ENCODE measurements at places on chromosomes 7 and 10. TPM values are rescaled to one million over a fixed set of nuclear protein-coding genes. Genes with fewer than 3 reads are reported as not detected.

PTN gene
- total RNA-seq = 2.9 TPM

GALNT11 gene
- total RNA-seq = 30.8 TPM

CPVL gene
- 20.9 TPM for total RNA-seq

CLDN4 gene
- 4.4 TPM for total RNA-seq

ACADSB gene
- 26.4 TPM for total RNA-seq

KLF14 gene
- 0.30 TPM for total RNA-seq

SERPINE1 gene
- total RNA-seq = 81.6 TPM

TMEM176B gene
- total RNA-seq = 145 TPM

IL15RA gene
- 15.2 TPM for total RNA-seq

ANKRD1 gene
- total RNA-seq = not detected

CPA2 gene
- 3.5 TPM for total RNA-seq

CNNM1 gene
- 2.4 TPM for total RNA-seq

PPP1R3A gene
- total RNA-seq = not detected

CYP2C8 gene
- 0.62 TPM for total RNA-seq

HECW1 gene
- not detected for total RNA-seq

LIPK gene
- not detected for total RNA-seq

CRPPA gene
- 3.7 TPM for total RNA-seq

ANKRD61 gene
- total RNA-seq = not detected

AKR1B1 gene
- total RNA-seq = 80.8 TPM

SH2D4B gene
- total RNA-seq = not detected

HIP1 gene
- 14.4 TPM for total RNA-seq

RBP4 gene
- 6.7 TPM for total RNA-seq

GCK gene
- total RNA-seq = 0.75 TPM

RET gene
- 1.3 TPM for total RNA-seq

OPN1SW gene
- total RNA-seq = not detected

PIK3CG gene
- total RNA-seq = 4.5 TPM

INSYN2A gene
- 0.18 TPM for total RNA-seq

FFAR4 gene
- not detected for total RNA-seq

FAM25C gene
- not detected for total RNA-seq

CAV1 gene
- total RNA-seq = 101 TPM

WEE2 gene
- not detected for total RNA-seq

AKR1E2 gene
- total RNA-seq = 8.1 TPM

CCDC7 gene
- total RNA-seq = 63.6 TPM

BET1 gene
- 27.9 TPM for total RNA-seq

WASHC2C gene
- 28.1 TPM for total RNA-seq

PIK3AP1 gene
- 4.6 TPM for total RNA-seq

TRUB1 gene
- 18.2 TPM for total RNA-seq

RBM20 gene
- 4.9 TPM for total RNA-seq

GTF2IRD2 gene
- 44.6 TPM for total RNA-seq

HGF gene
- 2.5 TPM for total RNA-seq

LIPM gene
- total RNA-seq = not detected

PITX3 gene
- not detected for total RNA-seq

CHN2 gene
- 27.3 TPM for total RNA-seq

PALS2 gene
- 42.5 TPM for total RNA-seq

DLG5 gene
- 70.3 TPM for total RNA-seq

CLCN1 gene
- total RNA-seq = not detected

FZD1 gene
- total RNA-seq = 22.2 TPM

MACC1 gene
- total RNA-seq = 0.33 TPM

WDR11 gene
- 43.6 TPM for total RNA-seq

PTPRN2 gene
- total RNA-seq = 11.1 TPM

NPSR1 gene
- total RNA-seq = not detected

WDR86 gene
- total RNA-seq = 1.2 TPM

ASB10 gene
- total RNA-seq = not detected

PRR15 gene
- 8.9 TPM for total RNA-seq

MRPS33 gene
- 32.4 TPM for total RNA-seq

SPDYE2 gene
- not detected for total RNA-seq

FKBP9 gene
- total RNA-seq = 200 TPM

GRIFIN gene
- total RNA-seq = not detected

SLC39A12 gene
- not detected for total RNA-seq
